ENCODE measurements at places on chromosomes 5 and 9. TPM values are rescaled to one million over a fixed set of nuclear protein-coding genes. Genes with fewer than 3 reads are reported as not detected.
A peak's percentile ranks its signal among the peaks of the same experiment; 100 is the strongest.

DNA sequence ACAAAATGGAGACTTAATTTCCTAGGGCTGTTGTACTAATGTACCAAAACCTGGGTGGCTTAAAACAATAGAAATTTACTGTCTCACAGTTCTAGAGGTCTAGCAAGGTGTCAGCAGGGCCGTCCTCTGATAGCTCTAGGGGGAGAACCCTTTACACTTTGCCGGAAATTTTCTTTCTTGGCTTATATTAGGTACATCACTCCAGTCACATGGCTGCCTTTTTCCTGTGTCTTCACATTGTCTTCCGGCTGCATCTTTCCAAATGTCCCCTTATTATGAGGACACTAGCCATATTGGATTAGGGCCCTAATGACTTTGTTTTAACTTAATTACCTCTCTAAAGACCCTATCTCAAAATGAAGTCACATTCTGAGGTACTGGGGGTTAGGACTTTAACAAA is 5.8 kb downstream of the UHRF2 start:
- H3K27ac ChIP-seq, result no peak overlapping the region
- peaks cover 28% of the 10 kb centered on the region for H3K4me1 ChIP-seq
- peaks cover 19% of the 10 kb centered on the region for H3K36me3 ChIP-seq
- H3K4me3 ChIP-seq, result no peak overlapping the region
- H3K27me3 ChIP-seq, result no peaks in the 10 kb centered on the region

DNA sequence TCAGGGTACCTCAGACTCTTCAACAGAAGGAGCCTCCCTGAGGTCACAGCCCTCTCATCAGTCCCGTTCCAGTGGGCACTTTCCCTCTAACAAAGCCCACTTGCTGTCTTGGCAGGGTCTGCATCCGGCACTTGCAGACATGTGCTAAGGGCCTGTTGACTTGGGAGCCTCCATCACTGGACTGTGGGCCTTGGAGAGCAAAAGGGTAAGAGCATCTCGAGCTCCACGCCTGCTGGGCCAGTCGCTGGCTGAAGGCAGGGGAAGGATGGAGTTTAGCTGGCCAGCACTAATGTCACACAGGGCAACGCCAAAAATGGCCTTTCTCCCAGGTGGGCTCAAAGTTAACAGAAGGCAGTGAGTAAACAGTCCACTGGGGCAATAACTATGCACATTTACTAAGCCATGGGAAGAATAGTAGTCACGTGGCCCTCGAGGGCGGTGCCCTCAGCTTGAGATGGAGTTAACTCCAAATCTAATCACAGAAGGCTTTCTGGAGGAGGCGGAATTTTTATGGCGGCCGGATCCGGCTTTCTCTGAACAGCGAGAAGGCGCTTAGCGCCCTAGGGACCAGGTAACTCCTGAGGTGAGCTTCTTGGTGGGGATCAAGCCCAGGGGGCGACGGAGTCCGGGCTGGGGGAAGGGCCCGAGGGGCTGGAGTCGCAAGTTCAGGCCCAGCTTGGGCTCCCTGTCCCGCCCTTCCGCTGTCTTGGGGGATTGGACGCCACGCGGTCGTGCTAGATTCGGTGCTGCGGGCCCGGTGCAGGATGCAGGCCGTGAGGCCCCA is 2.0 kb upstream of the NSD1 start:
- H3K36me3 ChIP-seq, result peaks cover 16% of the 10 kb centered on the region
- H3K27me3 ChIP-seq, result no peaks in the 10 kb centered on the region
- no peak overlapping the region for H3K27ac ChIP-seq
- peak; percentile 66 for DNase-seq
- no peak overlapping the region for H3K4me3 ChIP-seq

The TMEM141 gene
- 64.4 TPM for total RNA-seq

The AK1 gene
- 158 TPM for total RNA-seq
